ENCODE measurements at places on chromosomes 4 and X.
A peak's percentile ranks its signal among the peaks of the same experiment; 100 is the strongest.

GRCh38 chr4:141858437-141858836 lies 222.1 kb downstream of the IL15 start:
- no peak for DNase-seq

- no peak for DNase-seq
These were observed 22.0 kb downstream of the RAB39B start for GRCh38 chrX:155242300-155242699.

DNA sequence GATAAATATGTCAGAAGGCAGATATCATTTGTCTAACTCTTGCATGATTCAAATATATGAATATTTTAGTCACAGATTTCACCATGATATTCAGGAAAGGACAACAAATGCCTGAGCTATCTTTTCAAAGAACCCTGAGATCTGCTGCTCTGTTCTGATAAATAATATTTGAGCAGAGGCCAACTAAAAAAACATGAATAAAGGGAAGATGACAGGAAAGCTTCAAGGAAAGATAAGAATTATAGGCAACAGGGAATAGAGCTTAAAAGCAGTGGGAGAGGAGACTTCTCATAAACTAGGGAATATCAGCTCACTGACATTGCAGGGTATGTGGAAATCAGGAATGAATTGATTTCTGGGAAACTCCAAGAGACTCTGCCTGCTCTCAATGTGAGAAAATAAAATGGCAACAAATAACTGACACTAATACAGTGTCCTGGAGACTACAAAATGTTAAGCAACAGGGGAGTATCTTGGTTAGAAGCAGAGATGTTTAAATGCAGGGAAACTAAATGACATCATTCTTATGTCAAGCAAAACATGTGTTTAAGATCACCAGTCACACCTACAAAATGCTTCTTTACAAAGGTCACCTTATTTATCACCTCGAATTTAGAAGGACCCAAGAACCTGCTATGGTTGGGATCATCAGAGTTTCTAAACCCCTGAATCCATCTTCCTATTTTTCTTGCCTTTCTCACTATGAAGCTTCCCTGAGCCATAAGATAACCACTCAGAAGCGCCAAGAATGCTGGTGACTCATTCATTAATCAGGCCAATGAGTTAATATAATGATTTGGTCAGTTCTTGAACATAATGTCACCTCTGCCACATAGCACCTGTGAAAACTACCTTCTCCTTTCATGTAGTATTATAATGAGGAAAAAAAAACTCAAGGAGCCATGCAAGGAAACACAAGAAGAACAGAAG lies 78.1 kb downstream of the NDST3 start:
- DNase-seq, result peak; percentile 14

DNA sequence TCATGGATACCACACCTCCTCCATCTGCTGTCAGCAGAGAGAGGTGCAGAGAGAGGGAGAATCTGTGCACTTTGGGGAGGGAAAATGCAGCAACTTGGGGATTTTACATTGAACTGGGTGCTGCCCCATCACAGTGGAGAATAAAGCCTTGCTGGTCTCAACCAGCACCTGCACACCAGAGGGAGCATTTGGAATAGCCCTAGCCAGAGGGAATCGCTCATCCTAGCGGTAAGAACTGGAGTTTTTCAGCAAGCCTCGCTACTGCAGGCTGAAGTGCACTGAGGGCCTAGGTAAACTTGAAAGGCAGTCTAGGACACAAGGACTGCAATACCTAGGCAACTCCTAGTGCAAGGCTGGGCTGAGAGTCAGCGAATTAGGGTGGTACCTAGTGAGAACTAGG lies 148.7 kb downstream of the KDR start:
- DNase-seq, result no peak

GRCh38 chr4:76010576-76010975 lies 3.3 kb upstream of the CXCL9 start:
- DNase-seq, result no peak

GRCh38 chrX:42948723-42949657 lies 171.0 kb upstream of the PPP1R2C start:
- no peak for DNase-seq

GRCh38 chrX:45007598-45007997 lies 134.6 kb downstream of the KDM6A start:
- DNase-seq, result no peak

- DNase-seq, result no peak
These were observed 2.2 kb downstream of the USO1 start for GRCh38 chr4:75726577-75726976.

DNA sequence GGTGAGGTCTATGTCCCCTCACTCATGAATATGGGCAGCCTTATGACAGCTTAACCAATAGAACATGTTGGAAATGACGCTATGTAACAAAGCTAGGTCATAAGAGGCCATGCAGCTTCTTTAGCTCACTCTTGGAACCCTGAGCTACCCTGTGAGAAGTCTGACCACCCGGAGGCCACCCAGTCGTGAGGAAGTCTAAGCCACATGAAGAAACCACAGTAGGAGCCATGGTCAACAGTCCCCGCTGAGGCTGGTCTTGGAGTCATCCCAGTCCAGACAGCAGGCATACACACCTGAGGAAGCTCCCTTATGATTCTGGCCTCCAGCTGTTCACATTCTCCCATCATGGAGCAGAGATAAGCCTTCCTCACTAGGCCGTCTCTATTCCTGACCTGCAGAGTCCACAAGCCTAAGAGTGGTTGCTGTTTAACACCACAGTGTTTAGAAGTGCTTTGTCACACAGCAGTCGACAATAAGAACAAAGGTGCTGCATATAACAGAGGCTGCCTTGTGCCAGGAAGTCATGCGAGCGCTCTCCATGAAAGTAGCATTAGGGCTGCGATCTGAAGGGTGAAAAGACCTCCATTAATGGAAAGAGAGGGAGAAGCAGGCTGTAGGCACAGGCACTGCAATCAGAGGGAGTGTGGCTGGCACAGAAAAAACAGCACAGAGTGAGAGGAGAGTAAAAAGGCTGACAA lies 38.2 kb downstream of the TSPAN5 start:
- no peak for DNase-seq

- peak; percentile 47 for DNase-seq
These were observed 269.9 kb upstream of the NRK start for GRCh38 chrX:105552395-105552794.

DNA sequence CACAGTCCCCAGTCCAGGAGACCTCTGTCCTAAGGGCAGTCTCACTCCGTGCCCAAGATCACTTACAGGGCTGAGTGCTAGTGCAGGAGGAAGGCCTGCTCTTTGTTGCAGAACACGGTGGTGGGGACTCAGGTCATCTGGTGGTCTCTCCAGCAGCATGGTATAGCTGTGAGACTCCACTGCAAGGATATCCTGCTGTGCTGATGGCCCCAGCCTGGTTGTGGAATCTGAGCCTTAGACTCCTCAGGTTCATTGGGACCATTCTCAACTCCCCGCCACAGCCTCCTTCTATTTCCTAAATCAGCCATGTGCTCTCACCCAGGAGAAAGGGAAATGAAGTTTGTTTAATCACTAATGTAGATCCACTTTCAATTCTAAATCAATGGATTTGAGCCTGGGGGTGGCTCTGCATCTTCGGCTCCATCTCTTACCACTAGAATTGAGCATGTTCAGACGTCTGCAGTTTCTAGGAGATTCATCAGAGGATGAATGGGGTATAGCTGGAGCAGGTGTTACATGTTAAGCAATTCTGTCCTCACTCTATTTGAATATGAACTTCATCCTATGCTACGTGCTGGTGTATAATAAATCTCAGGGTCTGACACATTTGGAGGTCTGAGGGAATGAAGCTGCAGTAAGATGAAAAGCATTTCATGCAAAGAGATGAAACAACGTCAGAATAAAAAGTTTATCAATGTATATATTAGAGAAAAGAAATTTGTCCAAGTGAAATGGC lies 189.2 kb downstream of the MGST2 start:
- no peak for DNase-seq

DNA sequence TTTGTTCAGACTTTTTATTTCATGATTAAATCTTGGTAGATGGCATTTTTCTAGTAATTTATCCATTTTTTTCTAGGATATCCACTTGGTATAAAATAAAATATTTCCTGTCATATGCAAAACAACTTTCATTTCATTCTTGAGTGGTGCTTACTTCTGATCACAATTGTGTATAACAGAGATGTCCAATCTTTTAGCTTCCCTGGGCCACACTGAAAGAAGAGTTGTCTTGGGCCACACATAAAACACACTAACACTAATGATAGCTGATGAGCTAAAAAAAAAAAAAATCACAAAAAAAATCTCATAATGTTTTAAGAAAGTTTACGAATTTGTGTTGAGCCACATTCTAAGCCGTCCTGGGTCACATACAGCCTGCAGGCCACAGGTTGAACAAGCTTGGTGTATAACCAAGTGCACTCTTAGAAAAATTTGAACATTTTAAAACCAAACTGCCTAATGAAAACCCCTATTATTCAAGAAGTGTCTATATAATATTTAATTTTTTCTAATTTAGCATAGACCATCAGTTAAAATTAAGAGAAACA lies 41.3 kb upstream of the SPP1 start:
- DNase-seq, result no peak

DNA sequence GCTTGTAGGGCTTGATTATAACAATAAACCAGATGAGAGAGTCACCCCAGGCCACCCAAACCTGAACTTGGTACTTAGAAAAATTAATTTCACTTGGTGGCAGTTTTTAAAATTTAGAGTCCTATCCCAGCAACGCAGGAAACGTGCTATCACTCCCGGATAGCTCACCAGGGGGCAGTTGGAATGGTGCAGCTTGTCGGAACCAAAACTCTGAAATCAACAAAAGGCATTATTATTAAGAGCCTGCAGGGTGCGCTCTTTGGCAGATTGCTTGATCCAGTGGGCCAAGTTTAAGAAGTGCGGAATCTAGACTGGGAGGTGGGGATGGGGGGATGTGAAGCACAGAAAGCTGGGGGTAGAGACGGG lies 2.4 kb downstream of the FRAS1 start:
- peak; percentile 82 for DNase-seq

DNA sequence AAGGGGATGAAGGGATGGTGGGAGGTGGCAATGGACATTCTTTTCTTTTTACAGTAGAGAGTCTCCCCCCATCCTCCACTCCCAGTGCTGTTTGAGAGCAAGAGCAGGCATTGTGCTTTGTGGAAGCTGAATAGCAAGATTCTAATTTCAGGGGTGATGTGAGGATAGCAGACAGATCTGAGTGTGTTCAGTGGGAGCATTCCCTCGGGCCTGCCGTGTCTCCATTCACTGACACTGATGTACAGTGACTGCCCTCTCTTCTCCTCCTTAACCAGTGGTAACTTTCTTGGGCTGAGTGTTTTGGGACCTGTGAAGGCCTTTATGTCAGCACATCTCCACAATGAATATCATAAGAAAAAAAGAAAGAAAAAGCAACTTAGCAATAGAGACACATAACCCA lies 396.6 kb upstream of the RPS6KA3 start:
- no peak for DNase-seq

DNA sequence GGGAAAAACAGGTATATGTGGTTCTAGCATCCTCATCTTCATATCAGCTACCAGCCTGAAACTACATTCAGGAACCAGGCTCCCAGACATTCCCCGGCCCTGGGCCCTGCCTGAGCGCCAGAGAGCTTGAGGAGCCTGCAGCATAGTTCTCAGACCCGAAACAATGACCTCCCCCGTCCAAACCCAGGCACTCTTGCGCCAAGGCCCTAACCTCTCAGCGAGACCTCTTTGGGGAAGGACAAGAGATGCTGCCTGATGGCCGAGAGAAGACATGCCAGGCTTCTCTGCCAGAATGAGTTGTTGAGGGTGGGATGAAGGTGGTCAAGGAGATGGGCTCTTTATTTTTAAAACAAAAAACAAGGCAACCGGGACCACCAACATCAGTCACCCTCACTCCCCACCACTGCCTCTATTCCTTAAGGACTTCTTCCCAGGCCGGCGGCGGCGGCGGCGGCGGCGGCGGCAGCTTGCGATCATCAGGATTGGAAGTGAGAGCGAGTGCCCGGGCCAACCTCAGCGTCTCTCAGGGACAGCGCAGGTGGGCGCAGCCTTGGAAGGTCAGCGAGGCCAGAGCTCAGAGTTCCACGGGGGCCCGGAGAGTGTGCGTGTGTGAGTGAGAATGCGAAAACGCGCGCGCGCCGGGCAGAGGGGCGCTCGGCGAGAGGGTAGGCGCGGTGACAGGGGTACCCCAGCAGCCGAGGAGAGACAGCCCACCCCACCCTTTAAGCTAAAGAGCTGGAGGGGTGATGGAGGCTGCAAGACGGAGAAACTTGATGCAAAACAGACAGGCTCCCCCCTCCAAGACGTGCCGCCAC lies 601 bp downstream of the INPP4B start:
- DNase-seq, result peak; percentile 6

DNA sequence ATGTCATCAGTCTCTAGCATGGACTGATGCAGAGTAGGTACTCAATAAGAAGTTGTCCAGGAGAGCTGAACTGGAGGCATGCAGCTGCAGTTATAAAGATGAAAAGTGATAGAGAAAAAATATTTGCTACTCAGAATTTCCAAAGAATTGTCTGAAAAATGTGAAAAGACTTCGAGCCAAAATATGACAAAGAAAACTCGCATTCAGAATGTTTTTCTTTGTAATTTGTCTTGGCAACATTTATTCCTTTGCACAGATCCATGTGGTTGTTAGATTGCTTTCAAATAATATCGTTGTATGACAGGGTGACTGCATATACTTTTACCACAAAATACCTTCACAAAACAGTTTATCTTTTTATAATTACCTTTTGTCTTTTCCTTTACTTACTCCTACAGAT lies 128.0 kb upstream of the SLC4A4 start:
- DNase-seq, result peak; percentile 30

- DNase-seq, result peak; percentile 42
These were observed 251.0 kb downstream of the ZNF674 start for GRCh38 chrX:46294234-46294633.

DNA sequence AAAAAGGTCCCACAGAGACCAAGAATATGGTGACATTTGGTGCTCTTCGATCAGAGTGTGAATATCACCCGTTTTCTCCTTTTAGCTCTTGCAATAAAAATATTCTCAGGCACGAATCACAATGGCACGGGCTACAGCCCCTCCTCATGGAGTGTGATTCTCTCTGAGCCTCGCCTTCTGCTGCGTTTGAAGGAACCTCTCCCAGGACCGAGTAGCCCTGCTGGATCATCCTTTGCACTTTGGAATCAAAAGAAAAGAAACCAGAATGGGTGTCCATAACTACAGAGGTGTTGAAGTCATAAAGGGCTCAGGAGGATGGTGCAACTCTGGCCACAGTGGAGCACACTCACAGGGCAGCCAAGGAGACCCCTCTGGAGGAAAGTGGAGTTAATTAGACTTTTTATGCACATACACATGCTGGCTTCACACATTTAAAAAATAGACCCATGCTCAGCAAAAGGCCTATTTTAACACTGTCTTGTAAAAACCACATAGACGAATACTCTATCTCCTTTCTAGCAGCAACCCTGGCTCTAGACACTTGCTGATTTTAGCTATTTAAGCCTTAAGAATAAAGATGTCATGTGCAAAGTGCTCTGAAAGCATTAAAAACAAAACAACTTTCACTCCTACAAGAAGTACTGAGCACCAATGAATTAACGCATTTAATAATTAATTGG lies 19.1 kb downstream of the MAML3 start:
- no peak for DNase-seq

GRCh38 chrX:136468391-136469103 lies 19.2 kb upstream of the BRS3 start:
- no peak for DNase-seq

GRCh38 chr4:61938250-61938846 lies 738.2 kb downstream of the ADGRL3 start:
- no peak for DNase-seq

- no peak for DNase-seq
These were observed 464.9 kb downstream of the GRXCR1 start for GRCh38 chr4:43357252-43357974.
